ENCODE measurements at places on chromosomes 12 and 14.

GRCh38 chr12:55797550-55797949 is 20.0 kb downstream of the SARNP start:
- no peak for DNase-seq

DNA sequence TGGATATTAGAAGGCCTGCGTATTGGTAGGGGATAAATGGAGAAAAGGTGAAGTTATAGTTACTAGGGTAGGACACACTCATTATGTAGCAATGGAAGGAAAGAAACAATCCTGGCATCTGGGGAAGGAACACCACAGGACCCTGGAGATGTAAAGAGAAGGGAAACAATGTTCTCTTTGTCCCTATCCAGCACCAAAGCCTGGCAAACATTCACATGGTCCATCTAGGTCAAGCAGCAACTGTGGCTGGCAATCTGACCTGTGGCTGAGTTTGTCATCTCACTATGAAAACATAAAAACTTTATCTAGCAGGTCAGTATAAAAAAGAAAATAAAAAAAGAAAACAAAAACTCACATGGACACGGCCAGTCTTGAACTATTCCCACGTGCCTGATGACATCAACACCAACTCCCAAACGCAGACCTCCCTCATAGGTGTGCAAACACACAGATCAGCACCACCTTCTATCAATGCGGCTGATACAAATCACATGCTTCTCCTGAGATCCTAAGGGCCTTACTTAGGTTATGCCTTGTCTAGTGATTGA is 2.6 kb downstream of the POMT2 start:
- DNase-seq: no peak

- DNase-seq: no peak
Measured at GRCh38 chr12:57086493-57087009, 2.4 kb upstream of the NAB2 start.

- DNase-seq: no peak
Measured at GRCh38 chr14:87579036-87579435, 413.9 kb downstream of the GALC start.

DNA sequence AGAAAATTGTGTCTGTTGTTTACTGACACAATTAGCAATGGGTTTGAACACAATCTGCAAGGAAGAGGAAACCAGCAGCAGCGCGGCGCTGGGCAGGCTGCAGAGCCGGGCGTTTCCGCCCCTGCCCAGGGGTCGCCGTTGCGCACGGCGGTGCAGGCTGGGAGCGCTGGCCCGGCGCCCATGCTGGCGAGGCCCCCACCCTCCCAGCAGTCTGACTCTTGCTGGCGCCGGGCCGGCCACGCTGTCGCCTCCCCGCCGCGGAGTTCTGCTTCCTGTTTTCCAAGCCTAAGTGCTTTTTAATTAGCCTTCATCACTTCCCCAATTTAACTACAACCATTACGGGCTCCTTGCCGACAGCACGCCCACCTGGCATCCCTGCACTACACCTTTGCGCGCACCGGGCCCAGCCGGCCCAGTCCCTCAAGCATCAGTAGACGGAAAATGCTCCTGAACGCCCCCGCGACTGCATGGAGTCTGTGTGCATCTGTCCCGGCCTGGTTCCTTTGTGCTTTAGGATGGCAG is 212.1 kb downstream of the GXYLT1 start:
- DNase-seq: no peak

GRCh38 chr12:102468261-102468915 is 12.0 kb downstream of the IGF1 start:
- DNase-seq: no peak

DNA sequence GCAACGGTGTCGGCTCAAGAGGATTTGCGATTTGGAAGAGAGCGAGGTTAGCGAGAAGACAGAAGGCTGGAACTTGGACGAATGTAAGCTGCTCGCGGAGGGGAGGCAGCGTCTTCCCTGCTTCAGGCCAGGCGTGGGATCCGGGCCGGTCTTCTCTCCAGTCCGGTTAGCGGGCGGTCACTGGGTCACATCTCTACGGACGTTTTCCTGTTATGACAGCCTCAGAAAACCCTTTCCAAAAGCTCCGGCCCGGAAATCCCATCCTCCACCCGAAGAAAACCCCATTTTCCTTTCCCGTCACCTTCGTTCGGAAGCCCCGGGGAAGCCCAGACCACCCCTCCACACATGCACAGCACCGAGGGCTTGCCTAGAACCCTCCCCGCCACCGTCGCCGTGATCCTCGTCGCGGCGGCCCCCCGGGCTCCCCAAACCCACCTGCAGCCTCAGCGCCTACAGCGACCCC is 268 bp downstream of the NDUFB1 start:
- DNase-seq: no peak

DNA sequence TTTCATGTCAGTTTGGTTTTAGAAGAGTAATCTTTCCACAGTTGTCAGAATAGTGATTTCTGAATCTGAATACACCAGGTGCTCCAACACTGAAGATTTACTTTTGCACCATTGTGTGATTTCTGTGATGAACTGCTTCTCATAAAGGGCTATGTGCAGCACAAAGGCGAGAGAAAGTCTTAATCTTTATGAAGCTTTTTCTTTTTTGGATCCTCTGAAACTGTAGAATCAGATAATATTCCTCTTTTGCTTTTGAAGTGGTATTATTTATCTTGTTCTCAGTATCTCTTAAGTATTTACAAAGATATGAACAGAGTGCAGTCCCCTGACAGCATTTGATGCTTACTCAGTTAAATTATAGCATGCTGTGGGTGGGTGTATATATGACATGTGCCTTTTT is 207.8 kb downstream of the NAV3 start:
- DNase-seq: no peak

DNA sequence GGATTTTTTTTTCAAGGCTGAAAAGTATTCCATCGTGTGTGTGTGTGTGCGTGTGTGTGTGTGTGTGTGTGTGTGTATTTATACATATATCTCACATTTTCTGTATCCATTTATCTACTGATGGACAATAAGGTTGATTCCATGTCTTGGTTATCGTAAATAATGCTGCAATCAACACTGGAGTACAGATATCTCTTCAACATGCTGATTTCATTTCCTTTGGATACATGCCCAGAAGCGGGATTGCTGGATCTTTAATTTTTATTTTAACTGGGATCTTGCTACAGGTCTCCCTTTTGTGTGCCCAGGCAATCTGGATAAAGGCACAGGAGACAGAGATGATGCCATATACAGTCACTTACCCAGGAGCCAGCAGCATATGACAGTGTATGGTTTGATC is 338.1 kb downstream of the SOX5 start:
- no peak for DNase-seq

- DNase-seq: no peak
Measured at GRCh38 chr12:59088673-59089072, 168.4 kb upstream of the LRIG3 start.

DNA sequence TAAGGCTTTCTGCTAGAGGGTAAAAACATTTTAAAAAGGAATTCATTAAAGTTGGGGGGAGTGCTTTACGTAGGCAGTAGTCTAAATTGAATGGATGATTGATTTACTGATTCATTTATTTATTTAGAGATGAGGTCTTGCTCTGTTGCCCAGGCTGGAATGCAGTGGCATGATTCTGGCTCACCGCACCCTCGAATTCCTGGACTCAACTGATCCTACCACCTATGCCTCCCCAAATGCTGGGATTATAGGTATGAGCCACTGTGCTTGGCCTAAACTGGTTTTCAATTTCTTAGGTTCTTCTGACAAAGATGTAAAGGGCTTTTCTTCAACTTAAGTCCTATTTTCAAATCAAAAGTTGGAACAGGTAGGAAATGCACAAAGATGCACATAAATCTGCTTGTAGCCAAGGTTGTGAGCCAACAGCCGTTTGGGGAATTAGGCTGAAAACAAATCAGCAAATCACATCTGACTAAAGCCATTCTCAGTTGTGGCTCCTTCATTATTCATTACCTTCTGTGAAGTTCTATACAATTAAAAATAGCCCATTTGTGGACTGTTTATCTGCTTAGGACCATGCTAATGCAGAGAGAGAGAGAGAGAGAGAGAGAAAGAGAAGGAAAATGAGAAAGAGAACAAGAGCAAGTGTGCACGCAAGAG is 218.0 kb downstream of the PPM1H start:
- DNase-seq: no peak

DNA sequence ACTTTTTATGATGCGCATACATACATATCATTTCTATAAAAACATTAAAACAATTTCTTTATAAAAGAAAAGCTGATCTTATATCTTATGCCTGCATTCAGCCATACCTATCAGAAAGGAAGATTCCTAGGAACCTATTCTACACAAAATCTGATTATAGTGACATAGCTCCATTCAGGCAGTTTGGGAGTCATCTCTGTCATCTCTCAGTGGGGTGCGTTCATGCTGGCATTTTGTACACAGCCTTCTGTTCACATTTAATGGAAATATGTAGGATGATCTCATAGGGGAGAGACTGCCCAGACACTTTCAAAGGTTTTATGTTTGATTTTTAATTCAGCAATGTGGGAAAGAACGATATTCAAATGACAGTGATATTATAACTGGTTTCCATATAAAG is 52.9 kb downstream of the ATL1 start:
- no peak for DNase-seq

All from activated effector memory CD4-positive, alpha-beta T cell treated with Interleukin-2 at 50 U/mL for 16 hours (primary cell).